ENCODE measurements at places on chromosomes 4 and X. TPM values are rescaled to one million over a fixed set of nuclear protein-coding genes. Genes with fewer than 3 reads are reported as not detected.

Gene MECP2
- 61.4 TPM for total RNA-seq

Gene XAGE1A
- total RNA-seq: not detected

Gene RASGEF1B
- 0.05 TPM for total RNA-seq

DNA sequence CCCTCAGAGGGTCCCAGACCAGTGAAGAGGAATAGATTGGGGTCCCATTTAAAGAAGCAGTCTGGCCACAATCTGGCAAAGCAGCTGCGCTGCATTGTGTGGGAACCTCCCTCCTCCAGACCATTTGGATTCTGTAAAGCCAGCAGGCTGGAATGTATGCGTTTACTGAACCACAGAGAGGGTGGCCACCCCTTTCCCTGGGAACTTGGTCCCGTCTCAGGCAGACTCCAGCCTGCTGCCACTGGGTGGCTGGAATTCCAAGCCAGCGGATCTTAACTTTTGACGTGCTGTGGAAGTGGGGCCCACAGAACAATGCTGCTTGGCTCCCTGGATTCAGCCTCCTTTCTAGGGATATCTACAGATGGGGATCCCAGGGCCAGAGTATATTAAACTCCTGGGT, 307.2 kb downstream of the DACH2 start:
- no peak for DNase-seq

DNA sequence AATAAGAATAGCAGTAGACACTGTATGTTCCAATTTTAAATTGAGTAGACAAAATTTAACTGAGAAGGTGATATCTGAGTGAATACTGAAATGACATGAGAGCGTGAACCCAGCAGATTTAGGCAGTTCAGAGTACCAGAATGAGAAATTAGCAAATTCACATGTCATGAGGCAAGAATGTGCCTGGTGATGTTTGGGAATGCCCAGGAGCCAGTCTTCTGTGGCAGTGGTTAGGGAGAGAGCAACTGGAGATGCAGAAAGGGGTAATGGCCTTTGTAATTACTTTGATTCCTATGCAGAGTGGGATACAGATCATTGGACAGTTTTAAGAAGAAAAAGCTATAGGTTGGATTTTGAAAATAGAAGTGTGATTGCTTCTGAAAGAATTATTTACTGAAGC, 621.9 kb downstream of the TECRL start:
- no peak for DNase-seq

DNA sequence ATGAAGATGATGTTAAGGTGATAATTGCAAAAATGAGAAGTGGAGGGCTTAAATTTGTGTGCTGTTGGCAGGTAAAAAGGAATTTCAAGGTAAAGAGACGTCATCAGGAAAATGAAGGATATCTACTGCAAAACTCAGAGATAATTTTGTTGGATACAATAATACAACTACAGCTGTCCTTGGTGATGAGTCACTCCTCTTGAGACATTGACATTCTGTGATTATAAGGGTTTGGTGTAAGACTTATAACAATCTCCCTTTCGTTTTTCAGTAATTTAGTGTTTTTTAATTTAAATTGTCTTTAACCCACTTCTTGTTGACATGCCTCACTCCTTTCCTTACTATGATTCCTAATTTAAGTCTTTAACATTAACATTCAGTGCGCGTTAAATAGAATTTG, 1074.1 kb upstream of the SLIT2 start:
- DNase-seq: peak; percentile 4

DNA sequence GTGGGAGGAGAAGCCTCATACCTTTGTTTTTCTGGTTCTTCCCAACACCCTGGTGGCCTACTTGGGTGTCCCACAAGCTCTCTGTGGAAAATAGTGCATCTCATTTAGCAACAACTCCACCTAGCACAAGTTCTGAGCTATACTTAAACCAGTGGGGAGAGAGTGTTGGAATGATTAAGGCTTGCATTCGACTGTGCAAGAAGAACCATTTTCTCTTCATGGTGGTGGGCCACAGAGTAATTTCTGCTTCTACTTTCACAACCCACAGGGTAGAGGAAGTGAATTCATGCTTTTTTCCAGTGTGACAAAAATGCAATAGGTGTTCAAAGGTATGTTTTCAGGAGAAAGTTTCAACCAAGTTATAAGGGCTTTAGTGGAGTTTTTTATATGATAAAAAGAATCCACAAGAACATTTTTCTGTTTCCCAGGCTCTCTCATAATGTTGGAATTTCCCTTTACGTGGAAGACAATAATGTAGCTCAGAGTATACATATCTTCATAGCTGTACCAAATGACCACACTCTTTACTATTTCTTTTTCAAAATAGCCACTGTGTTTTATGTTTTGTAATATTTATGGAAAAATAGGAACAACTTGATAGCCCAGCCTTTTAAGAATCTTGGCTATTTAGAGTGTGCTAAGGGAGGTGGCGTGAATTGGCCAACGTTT, 80.3 kb upstream of the HHIP start:
- no peak for DNase-seq

GRCh38 chrX:121479406-121479805, 432.0 kb downstream of the GLUD2 start:
- DNase-seq: no peak
